ENCODE measurements at places on chromosomes 16 and 17.

DNA sequence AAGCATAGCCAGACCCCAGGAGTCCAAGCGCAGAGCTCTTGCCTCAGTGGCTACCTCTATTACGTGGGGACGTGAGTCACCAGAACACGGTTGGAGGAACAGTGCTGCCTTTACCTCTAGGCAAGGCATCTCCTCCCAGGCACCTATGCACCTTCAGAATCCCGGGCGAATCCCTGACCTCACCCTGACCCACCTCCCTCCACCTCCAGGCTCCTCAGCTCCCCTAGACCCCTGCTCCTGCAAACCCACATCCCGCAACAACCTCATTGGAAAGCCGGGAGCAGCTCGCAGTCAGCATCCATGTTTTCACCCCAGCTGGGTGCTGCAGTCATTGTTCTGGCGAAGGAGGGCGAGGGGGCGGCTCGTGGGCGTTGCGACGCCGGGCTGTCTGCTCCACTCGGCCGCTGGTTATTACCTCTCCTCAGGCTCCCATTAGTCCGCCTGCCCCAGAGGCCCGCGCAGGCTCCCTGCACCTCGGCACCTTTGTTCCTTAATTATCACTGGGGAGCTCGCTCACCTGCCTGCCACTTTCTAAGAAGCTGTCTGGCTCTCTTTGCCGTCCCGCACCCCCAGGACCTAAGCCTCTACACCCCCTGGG is 24.6 kb upstream of the DLX4 start:
- no peak overlapping the region for H3K4me3 ChIP-seq
- H3K36me3 ChIP-seq, result no peaks in the 10 kb centered on the region
- H3K4me1 ChIP-seq, result no peaks in the 10 kb centered on the region
- DNase-seq, result no peak

GRCh38 chr16:10729104-10730048 is 14.3 kb upstream of the NUBP1 start:
- no peaks in the 10 kb centered on the region for H3K4me1 ChIP-seq
- H3K27me3 ChIP-seq, result no peaks in the 10 kb centered on the region
- H3K4me3 ChIP-seq, result no peak overlapping the region
- DNase-seq, result no peak
- H3K36me3 ChIP-seq, result no peaks in the 10 kb centered on the region

DNA sequence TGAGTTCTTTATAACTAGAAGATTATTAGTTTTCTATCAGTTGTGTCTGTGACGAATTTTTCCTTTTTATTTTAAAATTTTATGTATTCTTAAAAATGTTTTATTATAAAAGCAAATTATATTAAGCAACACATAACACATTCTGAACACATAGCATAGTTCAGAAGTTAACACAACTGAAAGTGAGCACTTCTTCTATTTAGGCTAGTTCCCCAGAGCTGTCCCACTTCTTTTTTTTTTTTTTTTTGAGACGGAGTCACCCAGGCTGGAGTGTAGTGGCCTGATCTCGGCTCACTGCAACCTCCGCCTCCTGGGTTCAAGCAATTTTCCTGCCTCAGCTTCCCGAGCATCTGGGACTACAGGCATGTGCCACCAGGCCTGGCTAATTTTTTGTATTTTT is 37.7 kb upstream of the ALDH3A2 start:
- H3K4me3 ChIP-seq, result no peak overlapping the region
- H3K27ac ChIP-seq, result no peak overlapping the region
- no peaks in the 10 kb centered on the region for H3K36me3 ChIP-seq
- no peaks in the 10 kb centered on the region for H3K4me1 ChIP-seq
- DNase-seq, result no peak

- no peak for DNase-seq
- no peaks in the 10 kb centered on the region for H3K27me3 ChIP-seq
- H3K36me3 ChIP-seq, result no peaks in the 10 kb centered on the region
- H3K4me1 ChIP-seq, result peaks cover 4% of the 10 kb centered on the region
- no peak overlapping the region for H3K27ac ChIP-seq
These were observed 6.2 kb upstream of the SPATA20 start for GRCh38 chr17:50540560-50541401.

GRCh38 chr16:10180771-10181163 is 1.5 kb downstream of the GRIN2A start:
- no peaks in the 10 kb centered on the region for H3K36me3 ChIP-seq
- H3K4me3 ChIP-seq, result no peak overlapping the region
- peaks cover 15% of the 10 kb centered on the region for H3K27me3 ChIP-seq
- DNase-seq, result no peak
- peaks cover 5% of the 10 kb centered on the region for H3K4me1 ChIP-seq
- no peak overlapping the region for H3K27ac ChIP-seq

Measured in effector memory CD4-positive, alpha-beta T cell (primary cell).